Right kidney (tissue), 9 donors: ENCODE measurements at places on chromosomes 13 and 19.

GRCh38 chr19:43555185-43555770 is 20.0 kb downstream of the XRCC1 start:
- peak; percentile 29 for DNase-seq

DNA sequence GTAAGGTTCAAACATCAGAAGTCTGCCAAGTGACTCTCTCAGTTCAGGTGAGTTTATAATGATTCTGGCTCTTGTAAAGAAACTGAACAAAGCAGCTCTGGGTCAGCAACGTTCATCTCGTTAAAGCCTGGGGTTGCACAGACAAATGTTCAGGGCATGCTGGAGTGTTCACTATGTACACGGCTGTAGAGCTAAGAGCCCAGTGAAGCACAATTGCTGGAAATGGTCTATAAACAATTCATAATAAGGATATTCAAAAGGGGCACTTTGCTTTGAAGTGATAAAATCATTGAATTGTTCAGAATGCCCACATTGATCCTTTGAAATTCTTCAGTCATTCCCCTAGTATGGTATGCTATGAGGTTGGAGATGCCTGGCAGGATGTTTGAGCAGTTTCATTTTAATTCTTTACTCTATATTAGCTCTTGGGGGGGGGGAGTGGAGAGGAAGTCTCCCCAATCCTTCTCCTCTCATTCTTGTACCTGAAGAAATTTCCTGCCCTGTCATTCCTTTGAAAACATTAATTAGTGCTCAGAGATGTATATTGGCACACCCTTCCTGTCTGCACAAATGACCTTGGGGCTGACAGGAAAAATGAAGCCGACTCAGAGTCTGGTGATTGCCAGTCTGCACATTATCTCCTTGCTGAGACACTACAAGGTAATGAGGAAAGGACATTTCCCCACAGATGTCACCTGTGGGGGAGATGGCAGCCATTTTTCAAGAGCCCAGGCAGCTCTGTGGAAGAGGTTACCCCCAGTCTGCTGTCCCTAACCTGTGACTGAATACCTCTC is 145.5 kb downstream of the DLEU7 start:
- DNase-seq = no peak

DNA sequence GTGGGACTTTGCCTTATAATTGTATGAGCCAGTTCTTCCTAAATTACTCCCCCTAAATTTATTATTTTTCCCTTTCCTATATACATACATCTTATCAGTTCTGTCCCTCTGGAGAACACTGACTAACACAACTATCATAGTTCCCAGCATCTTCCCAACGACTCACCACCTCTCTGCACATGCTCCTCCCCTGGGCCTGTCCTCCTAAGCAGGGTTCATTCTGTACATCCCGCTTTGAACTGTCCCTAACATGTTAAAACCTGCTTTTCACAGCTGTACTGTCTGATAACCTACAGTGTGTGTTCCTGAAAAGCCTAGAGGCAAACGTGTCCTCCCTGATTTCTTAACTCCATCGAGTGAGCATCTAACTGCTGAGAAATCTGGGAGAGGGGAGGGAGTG is 141.7 kb downstream of the EFNB2 start:
- DNase-seq = no peak

DNA sequence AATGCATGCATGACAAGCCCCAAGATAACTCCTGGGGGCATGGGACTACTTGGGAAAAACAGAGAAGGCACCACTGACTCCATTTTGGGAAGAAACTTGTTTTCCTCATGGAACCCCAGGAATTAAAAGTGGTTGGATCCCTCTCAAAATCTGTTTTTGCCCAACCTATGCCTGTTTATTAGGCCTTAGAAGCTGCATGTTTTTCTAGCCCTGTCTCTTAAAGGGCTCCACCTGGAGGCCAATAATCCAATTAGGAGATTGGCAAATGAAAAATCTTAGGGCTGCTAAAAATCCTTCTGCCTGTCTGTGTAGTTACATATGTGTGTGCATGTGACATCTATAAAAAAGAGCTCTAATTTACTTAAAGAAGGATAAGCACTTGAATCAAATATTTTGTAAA is 26.9 kb downstream of the MED4 start:
- DNase-seq = no peak

GRCh38 chr19:13101590-13102415 is 855 bp downstream of the LYL1 start:
- no peak for DNase-seq

DNA sequence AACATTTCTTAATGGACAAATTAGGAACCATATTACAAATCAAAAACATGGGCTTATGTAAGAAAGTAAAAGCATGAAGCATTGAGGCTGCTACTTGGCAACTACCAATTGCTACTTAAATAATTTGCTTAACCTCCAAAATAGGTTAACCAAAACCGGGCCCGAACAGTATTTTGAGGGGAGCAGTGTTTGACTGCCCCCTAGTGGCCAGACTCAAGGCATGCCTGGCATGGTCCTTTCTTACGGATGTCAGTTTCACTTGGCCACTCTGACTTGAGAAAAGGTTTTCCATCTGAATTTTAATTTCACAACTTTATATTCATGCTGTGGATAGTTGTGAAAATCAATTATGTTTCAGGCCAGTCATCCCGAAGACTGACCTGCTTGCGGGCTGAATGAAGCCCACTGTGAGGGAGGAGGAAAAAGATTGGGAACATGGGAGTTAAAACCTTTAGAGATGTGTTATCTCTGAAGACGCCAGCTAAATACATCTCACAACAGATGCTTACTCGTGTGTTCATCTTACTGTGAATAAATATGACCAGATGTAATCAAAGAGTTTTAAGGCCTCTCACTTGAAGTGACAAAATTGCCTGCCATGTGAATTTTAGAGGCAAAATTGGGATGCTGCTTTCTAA is 2.9 kb downstream of the RXFP2 start:
- peak; percentile 48 for DNase-seq

GRCh38 chr13:91632086-91632485 is 233.7 kb downstream of the GPC5 start:
- no peak for DNase-seq

- DNase-seq = no peak
These were observed 231.7 kb downstream of the GGACT start for GRCh38 chr13:100356889-100357288.

DNA sequence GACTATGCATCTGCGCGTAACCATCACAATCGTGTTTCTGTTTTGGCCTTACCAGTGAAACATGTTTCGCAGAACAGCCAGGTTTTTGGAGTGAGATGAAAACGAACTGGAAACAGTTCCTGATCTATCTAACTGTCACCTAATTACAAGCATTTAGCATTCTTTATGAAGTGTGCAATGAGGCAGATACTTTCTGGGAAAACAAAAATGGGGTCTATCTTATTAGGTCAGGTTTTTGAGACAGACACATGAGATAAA is 182.8 kb downstream of the LMO7 start:
- DNase-seq = no peak

GRCh38 chr13:86918682-86919081 is 752.5 kb upstream of the SLITRK5 start:
- DNase-seq = no peak

DNA sequence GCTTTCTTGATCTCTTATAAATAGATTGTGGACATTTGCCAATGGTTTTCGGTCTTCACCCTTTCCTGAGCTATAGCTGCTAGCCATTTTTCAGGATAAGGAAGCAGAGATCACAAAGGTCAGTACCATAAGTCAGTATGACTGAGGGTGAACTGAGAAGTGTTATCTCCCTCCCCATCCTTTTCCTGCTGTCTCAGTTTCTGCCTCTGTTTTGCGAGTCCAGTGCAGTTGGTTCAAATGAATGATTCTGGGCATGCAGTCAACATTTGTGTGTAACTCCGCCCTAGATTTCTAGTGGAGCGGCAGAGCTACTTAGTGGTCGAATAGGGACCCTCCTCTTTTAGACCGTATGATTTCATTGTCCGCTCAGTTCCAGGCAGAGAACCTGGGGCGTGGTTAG is 460.8 kb upstream of the ARGLU1 start:
- no peak for DNase-seq

DNA sequence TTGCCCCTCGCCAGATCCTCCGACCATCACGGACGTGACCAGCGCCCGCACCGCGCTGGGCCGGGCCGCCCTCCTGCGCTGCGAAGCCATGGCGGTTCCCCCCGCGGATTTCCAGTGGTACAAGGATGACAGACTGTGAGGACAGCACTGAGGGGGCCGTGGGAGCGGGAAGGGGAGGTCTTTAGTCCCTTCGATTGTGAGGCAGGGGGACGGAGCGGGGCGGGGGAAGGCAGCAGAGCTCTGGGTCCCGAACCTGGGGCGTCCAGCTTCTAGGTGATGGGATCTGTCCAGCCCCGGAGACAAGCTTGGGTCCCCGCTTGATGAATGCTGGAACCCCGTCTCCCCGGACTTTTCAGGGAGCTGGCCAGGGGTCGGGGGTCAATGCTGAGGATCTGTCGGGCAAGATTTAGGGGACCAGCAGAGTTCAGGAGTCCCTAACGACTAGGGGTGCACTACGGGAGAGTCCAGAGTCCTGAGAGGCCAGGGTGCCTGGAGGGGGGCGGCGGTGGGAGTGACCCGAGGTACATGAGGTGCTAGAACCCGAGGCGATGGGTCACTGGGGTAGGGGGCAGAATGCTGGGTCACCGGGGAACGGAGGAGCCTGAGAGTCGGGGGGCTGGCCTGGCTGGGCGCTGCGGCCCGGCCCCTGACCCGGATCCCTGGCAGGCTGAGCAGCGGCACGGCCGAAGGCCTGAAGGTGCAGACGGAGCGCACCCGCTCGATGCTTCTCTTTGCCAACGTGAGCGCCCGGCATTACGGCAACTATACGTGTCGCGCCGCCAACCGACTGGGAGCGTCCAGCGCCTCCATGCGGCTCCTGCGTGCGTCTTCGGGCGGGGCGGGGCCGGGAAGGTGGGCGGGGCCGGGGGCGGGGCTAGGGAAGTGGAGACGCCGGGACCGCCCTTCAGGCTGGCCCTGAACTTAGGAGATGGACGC is 14.6 kb downstream of the VSIG10L start:
- peak; percentile 52 for DNase-seq

- no peak for DNase-seq
These were observed 868 bp upstream of the EGLN2 start for GRCh38 chr19:40797963-40798682.

GRCh38 chr13:34369931-34370330 is 552.0 kb downstream of the RFC3 start:
- DNase-seq = no peak

DNA sequence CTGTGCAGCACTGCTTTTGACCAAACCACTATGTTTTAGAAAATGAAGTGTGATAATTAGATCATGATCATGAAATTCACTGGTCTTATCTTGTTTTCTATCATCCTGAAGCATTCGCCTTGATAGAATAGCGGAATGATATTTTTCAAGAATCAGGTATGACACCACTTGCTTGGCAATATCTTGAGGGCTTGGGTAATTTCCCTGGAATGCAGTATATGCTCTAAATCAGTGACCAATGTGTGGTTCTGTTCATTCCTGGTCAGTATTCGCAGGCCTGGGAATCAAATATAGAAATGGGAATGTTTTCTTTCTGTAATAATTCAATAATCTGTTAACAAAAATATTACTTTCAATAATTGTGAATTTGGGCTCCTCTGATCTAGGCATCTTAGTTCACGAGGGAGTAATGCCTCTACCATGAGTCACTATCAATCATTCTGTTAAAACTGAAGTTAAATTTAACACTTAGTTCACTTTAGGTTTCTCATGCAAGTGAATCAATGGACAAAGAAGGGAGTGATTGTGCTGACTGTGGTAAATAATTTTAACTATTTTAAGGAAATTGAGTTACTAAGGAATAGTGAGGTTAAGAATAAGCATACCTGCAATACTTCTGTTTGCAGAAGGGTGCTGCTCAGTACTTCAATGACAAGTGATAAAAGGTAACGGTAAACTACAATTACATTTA is 137.9 kb downstream of the PCDH20 start:
- no peak for DNase-seq

GRCh38 chr13:112003396-112003795 is 63.6 kb upstream of the SOX1 start:
- no peak for DNase-seq

DNA sequence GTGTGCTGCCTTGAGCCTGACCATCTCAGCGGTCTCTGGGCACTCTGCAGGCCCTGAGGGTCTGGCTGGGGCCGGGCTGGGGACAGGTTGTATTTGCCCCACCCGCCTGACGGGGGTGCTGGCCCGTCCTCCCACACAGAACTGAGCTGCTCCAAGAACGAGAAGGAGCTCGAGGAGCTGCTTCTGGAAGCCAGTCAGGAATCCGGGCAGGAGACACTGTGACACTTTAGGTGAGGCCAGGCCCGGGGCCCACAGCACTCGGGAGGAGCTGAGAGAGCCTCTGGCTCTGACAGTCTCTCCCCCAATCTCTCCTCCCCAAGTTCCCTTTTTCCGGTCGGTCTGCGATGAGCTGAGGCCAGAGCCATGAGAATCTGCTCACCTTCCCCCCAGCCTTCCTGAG is 14.5 kb downstream of the NKPD1 start:
- DNase-seq = no peak

GRCh38 chr19:5313307-5313706 is 27.3 kb downstream of the PTPRS start:
- DNase-seq = no peak

- peak; percentile 58 for DNase-seq
These were observed 3.3 kb upstream of the ATP1A3 start for GRCh38 chr19:41997121-41997850.

DNA sequence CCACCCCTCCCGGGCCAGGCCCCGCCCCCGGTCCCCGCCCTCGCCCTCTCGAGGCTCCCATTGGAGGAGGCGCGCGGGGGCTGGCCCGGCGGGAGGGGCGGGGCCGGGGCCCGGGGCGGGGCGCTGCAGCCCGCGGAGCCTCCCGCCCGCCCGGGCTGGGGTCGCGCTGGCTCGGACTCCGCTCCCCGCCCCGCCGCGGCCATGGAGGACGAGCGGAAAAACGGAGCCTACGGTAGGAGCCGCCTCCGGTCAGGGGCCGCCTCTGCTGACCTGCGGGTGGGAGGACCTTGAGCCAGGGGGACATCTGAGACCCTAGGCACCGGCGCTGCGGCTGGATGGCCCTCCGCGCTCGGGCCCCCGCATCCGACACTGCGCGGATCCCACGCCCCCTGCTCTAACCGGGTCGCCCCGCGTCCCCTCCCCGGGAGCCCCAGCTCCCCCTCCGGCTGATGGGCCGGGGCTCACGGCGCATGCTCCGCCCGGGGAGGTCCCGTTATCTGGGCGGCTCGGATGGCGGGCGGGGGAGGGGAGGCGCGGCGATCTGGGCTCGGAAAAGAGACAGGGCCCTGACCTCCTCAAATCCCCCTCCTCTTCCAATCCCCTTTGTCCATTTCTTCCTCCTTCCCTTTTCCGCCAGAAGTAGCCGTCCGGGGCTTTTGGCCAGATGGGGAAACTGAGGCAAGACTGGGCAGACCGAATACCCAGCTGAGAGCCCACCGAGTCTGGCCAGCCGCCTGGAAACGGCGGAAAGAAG is 15.4 kb upstream of the AP1M2 start:
- DNase-seq = peak; percentile 80

- no peak for DNase-seq
These were observed 900 bp downstream of the PPP1R13L start for GRCh38 chr19:45403781-45404556.
